ENCODE measurements at places on chromosomes 6 and 20.

DNA sequence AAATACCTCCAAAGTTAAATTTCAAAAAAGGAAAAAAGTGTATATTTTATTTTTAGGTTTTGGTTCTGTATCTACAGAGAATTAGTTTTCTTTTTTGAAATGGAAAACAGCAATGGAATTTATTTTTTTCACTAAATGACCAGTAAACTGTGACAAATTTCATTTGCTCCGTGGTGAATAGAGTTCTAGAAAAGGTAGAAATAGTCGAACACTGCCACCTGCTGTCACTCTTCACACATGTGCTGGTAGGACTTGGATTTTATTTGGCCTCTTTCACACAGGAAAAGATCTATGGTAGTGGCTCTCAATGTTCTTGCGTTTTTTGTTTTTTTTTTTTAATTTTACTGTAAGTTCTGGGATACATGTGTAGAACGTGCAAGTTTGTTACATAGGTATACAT is 312.5 kb downstream of the EYA4 start:
- no peak for DNase-seq

- no peak for DNase-seq
Observed at GRCh38 chr6:17492350-17492749, 99.0 kb downstream of the CAP2 start.

DNA sequence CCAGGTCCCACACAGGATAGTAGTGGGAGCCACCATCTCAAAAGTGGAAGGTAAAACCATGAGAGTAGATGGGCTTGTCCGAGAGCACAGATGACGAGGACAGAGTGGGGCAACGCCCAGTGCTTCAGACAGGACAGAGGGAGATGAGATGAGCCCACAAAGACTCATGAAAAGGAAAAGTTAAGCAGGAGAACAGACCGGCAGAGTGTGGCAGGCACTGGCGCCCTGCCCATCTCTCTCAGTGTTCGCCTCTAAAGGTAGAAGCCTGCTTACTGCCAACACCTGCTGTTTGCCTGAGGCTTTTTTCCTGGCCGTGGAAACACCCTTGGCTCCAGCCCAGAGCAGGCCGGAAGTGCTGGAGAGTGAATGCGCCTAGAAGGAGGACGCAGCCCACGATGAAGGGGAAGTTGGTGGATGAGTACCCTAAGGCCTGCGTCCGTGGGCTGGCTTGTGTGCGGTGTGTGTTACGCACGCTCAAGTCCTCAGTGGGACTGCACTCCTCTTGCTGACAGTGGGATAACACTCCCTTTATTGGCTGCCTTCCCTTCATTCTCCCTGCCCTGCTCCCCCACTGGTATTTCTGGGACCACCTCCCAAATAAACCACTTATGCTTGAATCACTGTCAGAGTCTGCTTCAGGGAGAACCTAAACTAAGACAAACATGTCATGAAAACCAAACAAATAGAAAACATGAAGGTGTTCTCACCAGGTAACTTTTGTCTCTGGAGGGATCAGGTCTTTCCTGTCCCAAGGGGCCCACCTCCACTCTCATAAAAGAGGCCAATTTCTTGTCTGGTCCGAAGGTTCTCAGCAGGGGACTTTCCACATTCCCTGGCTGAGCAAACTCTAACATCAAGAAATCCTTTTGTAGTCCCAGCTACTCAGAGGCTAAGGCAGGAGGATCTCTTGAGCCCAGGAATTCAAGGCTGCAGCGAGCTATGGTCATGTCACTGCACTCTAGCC is 9.1 kb upstream of the FOXP4 start:
- DNase-seq = no peak

- DNase-seq = no peak
Observed at GRCh38 chr6:45566882-45567281, 189.1 kb upstream of the SUPT3H start.

DNA sequence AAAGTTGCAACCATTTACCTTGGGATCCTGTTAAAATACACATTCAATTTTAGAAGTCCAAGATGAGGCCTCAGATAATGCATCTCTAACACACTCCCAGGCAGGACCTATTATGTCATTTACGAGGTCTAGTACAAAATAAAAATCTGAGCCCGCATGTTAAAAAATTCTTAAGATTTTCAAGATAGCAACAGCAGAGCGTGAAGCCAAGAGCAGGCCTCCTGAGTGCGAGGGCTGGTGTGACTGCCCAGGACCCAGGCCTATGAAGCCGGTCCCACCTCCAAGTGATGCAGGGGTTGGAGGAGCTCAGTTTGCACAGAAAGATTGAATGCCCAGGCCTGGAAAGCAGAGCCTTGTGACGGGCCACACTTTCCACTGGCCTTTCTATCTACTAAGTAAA is 211.1 kb upstream of the KCNQ5 start:
- DNase-seq = no peak

DNA sequence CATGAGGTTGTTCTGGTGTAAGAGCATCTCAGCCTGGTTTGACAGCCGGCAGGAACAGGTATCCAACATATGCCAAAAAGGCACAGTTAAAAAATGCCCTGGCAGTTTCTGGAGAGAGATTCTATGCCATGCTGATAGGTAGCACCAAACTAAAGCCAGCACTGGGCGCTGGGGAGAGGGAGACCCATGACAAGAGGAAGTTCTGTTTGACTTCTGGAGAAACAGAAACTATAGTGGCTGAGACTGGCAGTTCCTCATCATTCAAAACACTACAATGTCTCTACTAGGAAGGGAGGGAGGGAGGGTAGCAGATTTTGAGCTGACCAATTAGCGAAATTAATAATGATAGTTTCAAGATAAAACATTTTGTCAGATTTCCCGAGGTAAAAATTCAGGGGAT is 174.1 kb downstream of the ADAT2 start:
- DNase-seq = no peak

DNA sequence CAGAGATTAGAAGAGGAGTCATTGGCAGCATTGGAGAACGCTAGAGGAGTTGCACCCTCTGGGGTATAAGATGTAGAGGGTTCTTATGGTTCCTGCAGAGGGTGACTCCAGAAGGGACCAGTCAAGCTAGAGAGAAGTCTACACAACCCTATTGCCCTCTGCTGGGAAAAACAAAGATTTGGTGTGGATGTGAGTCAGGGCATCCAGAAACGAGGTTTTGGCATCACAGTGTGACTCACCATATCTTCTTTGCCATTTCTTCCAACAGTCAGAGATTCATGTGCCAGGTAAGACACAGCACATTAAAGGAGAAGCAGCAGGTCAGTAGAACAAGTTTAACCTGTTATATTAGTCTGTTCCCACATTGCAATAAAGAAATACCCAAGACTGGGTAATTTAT is 598.8 kb downstream of the MAFB start:
- DNase-seq = no peak

DNA sequence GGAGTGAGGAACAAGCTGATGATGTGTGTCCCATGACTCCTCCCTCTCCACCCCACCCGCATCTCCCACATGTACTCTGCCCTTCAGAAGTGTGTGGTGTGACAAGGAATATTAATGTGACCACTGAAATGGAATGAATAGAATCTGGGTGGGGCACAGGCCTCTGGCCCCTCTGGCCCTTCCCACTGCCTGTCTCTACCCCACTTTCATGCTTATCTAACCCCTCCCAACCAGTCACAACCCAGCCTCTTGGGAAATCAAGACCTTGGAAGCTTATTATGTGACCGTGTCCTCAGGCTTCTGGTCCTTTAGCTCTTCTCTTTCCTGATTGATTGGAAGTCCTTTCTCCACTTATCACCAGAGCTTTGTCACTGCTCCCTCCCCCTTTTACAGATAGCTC is 312.2 kb upstream of the SOX4 start:
- no peak for DNase-seq

GRCh38 chr20:56955680-56956079 is 310.8 kb downstream of the BMP7 start:
- DNase-seq = no peak

DNA sequence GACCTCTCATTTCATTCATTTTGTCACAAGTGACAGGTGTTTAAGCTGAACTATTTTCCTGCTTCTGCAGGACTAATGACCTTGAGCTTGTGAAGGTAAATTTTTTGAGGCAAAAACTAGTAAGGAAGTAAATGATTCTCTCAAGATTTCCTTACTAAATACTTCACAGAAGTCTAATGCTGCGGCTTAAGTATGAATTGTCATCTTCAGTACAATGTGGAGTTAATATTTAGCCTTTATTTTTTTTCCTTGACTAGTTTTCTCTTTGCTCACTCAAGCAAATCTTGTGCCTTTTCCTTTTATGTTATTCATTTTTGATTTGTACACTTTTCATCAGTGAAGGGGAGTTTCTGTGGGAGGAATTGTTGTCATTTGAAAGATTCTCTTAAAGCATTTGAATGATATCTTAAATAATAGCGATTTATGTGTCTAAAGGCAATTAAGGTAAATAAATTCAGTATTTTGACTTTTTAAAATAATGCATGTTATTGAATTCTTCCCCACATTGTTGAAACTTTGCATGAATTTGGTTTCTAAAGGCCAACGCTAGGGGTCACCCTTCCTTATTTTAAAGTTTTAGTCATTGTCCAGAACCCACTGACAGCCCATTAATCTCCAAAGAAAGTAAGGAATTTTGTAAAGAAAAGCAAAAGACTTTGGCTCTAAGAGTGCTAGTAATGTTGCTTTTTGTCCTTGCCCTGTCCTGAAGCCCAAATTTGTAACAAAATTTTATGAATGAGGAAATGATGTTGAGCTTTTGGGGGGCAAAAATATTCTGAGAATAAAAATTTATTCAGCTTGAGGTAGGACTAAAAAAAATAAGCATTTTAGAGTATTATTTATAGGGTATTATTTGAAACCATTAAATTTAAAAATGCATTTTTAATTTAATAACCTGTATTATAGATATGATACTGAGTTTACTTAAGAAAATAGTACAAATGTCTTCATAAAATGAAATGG is 157.4 kb upstream of the LAMA2 start:
- DNase-seq = no peak

DNA sequence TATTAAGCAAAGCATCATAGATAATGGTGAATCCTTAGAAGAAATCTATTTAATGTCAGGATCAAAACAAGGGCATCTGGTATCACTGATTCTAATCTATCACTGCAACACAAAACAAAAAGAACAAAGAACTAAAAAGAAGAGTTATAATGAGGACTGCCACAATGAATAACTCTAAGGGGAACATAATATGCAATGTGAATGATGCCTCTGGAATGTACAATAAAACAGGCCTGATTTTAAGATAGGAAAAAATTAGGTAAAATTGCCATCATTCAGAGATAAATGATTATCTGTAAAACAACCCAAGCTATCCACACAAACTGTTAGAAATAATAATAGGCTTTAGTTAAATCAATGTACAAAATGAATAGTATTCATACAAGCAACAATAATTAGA is 936.7 kb upstream of the CITED2 start:
- no peak for DNase-seq

GRCh38 chr6:61909486-61909885 is 376.5 kb downstream of the KHDRBS2 start:
- no peak for DNase-seq

DNA sequence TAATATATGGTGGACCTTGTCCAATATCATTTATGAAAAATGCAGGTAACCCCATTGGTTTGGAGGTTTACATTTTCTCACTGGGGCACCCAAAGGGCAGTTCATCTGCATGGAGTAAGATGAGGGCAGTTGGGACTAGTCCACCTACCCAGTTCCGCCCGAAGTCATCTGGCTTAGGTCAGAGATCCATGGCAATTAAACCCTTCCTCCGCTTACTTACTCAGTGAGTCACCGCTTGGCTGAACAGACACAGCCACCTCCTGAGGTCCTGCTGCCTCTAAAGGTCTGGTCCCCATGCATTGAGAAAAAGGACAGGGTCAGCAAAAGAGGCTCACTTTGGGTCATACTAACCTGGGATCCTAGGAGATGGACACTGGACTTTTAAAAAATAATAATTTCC is 102.9 kb upstream of the PRL start:
- DNase-seq = no peak

- DNase-seq = no peak
Observed at GRCh38 chr20:64279826-64280459, 24.4 kb downstream of the PCMTD2 start.

DNA sequence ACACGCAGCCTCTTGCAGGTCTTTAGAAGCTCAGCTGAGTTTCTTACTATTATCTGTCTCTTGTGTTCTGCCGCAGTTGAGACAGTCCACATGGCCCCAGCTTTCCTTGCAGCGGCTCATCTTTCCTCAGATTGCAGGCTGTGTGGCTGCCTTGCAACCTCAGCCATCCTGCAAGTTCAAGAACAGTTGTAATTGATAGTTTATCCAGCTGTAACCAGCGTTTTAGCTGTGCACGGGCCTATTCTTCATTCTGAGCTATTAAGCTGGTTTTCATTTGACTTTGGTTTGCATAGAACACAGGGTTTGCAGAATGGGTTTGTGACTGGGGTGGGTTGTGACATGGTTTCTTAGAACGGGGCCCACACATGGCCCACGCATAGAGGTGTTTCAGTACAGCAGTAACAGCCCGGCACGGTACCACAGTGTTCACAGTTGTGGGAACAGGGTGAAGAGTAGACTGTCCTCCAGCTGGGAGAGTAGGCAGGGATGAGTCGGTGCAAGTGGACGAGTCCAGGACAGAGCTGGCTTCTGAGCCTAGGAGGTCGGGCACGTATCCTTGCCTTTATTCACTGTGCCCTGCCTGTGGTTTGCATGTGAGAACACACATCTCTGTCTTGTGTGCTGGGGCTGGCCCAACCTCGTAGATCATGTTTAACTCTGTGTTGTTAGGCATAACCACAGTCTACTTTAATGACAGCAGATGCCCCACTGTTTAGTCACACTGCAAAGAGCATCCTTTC is 89.2 kb downstream of the RPP40 start:
- DNase-seq = no peak

- no peak for DNase-seq
Observed at GRCh38 chr6:33654831-33655554, 33.9 kb downstream of the ITPR3 start.

- no peak for DNase-seq
Observed at GRCh38 chr20:3785240-3786125, 1.1 kb downstream of the CENPB start.

DNA sequence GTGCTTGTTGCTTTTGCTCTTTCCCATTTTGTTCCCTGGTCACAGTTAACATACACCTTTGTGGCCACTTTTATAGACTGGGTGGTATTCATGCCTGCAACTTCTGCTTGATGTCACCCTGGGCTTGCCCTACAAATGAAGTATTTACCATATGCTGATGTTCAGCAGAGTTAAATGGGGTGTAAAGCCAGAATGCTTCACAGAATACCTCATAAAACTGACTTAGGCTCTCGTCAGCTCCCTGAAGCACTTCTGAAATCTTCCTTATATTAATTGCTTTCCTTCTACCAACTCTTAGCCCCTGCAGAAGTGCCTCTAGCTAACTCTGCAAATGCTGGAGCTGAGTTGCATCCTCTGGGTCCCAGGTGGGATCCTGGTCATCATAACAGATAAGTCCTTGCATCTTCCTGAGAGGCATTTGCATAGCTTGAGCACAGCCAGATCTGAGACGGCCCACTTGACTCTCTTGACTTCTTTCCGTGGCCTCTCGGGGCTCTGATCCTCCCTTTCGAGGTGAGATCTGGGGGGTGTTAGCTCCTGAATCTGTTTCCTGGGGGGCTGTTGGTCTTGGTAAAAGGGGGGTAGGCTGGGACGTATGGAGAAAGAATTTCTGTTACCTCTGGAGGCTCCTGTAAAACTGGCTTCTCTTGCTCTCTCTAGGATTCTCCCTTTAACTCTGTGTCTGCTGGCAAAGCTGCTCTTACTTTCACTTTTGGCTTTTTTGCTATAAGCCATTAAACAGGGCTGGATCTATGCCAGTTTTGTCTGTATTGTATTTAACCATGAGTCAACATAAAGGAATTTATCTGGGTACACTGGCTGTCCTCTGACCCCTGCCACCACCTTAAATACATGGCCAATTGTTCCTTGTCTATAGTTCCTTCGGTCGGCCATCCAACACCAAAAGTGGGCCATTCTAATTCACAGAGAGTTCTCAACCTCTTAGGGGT is 223.0 kb upstream of the SYNCRIP start:
- no peak for DNase-seq

- no peak for DNase-seq
Observed at GRCh38 chr20:35603695-35604448, 11.8 kb upstream of the SPAG4 start.
